ENCODE measurements at places on chromosomes 1 and 21.

DNA sequence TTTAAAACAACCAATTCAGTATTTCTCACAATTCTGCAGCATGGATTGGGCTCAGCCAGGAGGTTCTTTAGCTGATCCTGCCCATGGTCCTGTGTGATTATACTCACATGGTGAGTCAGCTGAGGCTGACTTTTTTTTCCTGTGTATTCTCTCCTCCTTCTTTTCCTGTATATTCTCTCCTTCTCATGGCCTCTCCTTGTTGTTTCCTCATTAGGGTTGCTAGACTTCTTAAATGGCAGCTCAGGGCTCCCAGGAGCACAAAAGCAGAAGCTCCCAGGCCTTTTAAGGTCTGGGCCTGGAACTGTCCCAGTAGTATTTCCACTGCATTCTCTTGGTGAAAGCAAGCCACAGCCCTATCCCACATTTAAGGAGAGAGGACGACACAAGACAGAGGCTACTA, 26.8 kb downstream of the VANGL1 start:
- peak overlapping the region; percentile 39 for H3K27ac ChIP-seq
- peaks cover 41% of the 10 kb centered on the region for H3K36me3 ChIP-seq
- DNase-seq: no peak
- no peak overlapping the region for H3K4me3 ChIP-seq
- H3K4me1 ChIP-seq: peaks cover 16% of the 10 kb centered on the region
- H3K27me3 ChIP-seq: no peaks in the 10 kb centered on the region

DNA sequence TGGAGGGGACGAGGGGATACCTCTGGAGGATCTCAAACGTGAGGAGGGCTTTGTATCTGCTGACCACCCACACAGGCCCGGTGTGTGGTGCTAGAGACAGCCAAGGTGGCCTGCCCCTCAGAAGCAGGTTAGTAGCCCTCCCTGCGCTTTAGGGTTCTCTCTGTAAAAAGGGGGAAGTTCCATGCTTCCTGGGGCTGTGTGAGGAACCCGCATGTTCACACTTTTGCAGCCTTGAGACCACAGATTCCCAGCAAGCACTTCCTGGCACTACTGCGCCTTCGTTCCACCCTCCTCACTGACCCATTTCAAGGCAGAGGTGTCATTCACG, 7.9 kb upstream of the GUCA2B start:
- no peak overlapping the region for H3K27ac ChIP-seq

GRCh38 chr1:93679546-93679945, 2.1 kb downstream of the BCAR3 start:
- H3K4me3 ChIP-seq: peak overlapping the region; percentile 75
- H3K36me3 ChIP-seq: peaks cover 20% of the 10 kb centered on the region
- no peaks in the 10 kb centered on the region for H3K27me3 ChIP-seq
- no peak for DNase-seq
- H3K27ac ChIP-seq: peak overlapping the region; percentile 86

- no peak overlapping the region for H3K4me3 ChIP-seq
- H3K4me1 ChIP-seq: peaks cover 37% of the 10 kb centered on the region
- H3K27ac ChIP-seq: peak overlapping the region; percentile 84
- no peaks in the 10 kb centered on the region for H3K36me3 ChIP-seq
- H3K27me3 ChIP-seq: no peaks in the 10 kb centered on the region
Measured at GRCh38 chr1:12485231-12486058, 132.6 kb downstream of the DHRS3 start.

- H3K4me3 ChIP-seq: no peak overlapping the region
- no peak for DNase-seq
- no peaks in the 10 kb centered on the region for H3K4me1 ChIP-seq
- H3K36me3 ChIP-seq: peaks cover 18% of the 10 kb centered on the region
- H3K27ac ChIP-seq: no peak overlapping the region
Measured at GRCh38 chr1:207813512-207813881, 61.6 kb downstream of the CD46 start.

- H3K4me1 ChIP-seq: peaks cover 5% of the 10 kb centered on the region
- no peaks in the 10 kb centered on the region for H3K36me3 ChIP-seq
- no peak overlapping the region for H3K4me3 ChIP-seq
Measured at GRCh38 chr21:40043423-40043822, 176.2 kb downstream of the PCP4 start.

- no peaks in the 10 kb centered on the region for H3K27me3 ChIP-seq
- DNase-seq: no peak
- H3K36me3 ChIP-seq: no peaks in the 10 kb centered on the region
- no peaks in the 10 kb centered on the region for H3K4me1 ChIP-seq
- no peak overlapping the region for H3K27ac ChIP-seq
- no peak overlapping the region for H3K4me3 ChIP-seq
Measured at GRCh38 chr1:56774067-56774609, 45.1 kb downstream of the FYB2 start.

GRCh38 chr1:34842952-34843371, 16.6 kb downstream of the SMIM12 start:
- no peak for DNase-seq
- H3K36me3 ChIP-seq: no peaks in the 10 kb centered on the region
- H3K4me1 ChIP-seq: no peaks in the 10 kb centered on the region
- H3K27ac ChIP-seq: no peak overlapping the region
- no peak overlapping the region for H3K4me3 ChIP-seq

DNA sequence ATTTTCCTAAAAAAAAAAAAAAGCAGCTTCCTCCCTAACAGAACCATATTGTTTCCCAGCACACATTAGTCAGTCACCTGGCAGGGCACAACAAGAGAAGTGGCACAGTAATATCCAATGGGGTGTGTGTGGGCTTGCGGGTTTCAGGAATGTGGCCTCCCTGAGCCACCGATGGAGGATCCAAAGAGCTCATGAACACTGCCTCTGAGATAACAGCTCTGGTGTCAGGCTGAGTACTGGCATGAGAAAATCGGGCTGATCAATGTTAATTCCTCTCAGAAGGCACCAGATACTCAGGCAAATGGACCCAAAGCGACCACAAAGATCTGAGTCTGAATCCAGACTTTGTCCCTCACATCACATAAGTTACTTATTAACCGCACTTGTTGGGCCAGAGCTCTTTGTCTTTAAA, 2.2 kb upstream of the LYPD8 start:
- no peak overlapping the region for H3K27ac ChIP-seq
- no peaks in the 10 kb centered on the region for H3K36me3 ChIP-seq
- H3K4me3 ChIP-seq: no peak overlapping the region
- no peaks in the 10 kb centered on the region for H3K27me3 ChIP-seq
- DNase-seq: no peak

GRCh38 chr1:198620951-198621824, 17.7 kb upstream of the PTPRC start:
- DNase-seq: no peak
- H3K4me3 ChIP-seq: no peak overlapping the region
- no peaks in the 10 kb centered on the region for H3K36me3 ChIP-seq
- H3K4me1 ChIP-seq: no peaks in the 10 kb centered on the region

DNA sequence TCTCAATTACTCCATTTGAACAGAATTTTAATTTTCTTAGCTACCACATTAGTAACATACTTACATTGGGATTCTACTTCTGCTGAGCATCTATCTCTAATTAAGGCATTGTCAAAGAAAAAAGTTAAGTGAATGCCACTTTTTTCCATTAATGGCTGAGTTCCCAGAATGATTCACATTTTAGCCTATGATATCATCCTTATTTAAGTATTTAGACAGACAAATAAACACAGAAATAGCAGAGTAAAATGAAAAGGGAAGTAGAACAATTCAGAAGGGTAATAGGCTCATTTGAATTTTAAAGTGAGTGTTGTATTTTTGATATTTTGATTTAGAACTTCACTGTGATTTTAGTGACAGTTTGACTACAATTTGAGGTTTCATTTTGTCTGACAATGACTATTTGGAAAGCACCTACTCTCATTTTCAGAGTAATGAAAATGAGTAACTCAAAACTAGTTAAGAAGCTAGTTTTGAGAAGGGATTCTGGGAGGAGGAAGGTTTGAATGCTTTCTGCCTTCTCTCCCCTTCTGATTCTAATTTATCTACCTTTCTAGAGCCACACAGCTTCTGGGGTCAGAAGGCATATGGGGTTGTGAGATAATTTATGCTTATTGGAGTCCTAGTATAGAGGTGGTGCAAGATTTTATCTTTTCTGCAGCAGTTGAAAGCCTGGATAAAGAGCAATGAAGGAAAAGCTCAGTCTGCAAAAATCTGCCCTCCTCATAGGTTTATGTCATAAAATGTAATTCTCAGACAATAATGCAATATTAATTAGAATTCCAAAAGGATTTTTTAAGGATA, 15.5 kb downstream of the LYPLAL1 start:
- peaks cover 45% of the 10 kb centered on the region for H3K36me3 ChIP-seq
- no peak for DNase-seq
- peak overlapping the region; percentile 89 for H3K27ac ChIP-seq
- H3K4me1 ChIP-seq: peaks cover 24% of the 10 kb centered on the region
- H3K27me3 ChIP-seq: no peaks in the 10 kb centered on the region
- H3K4me3 ChIP-seq: peak overlapping the region; percentile 17

GRCh38 chr1:180909462-180909976, 3.2 kb upstream of the KIAA1614 start:
- H3K27me3 ChIP-seq: no peaks in the 10 kb centered on the region
- DNase-seq: no peak
- no peak overlapping the region for H3K4me3 ChIP-seq
- no peak overlapping the region for H3K27ac ChIP-seq
- H3K4me1 ChIP-seq: no peaks in the 10 kb centered on the region
- H3K36me3 ChIP-seq: no peaks in the 10 kb centered on the region

Data from SK-N-SH (cell line).